Activated T-helper 1 cell treated with anti-CD3 and anti-CD28 coated beads, Interleukin-12 subunit alpha, Interleukin-12 subunit beta, Interleukin-2, Interleukin-4 antibody, amounts not matched to agents 30 ng/mL and 10 ng/mL and 1 ng/mL, durations not matched to agents 14 hours and 24 hours and 36 hours (primary cell): ENCODE measurements at places on chromosomes 1 and 21. TPM values are rescaled to one million over a fixed set of nuclear protein-coding genes. Genes with fewer than 3 reads are reported as not detected.

DNA sequence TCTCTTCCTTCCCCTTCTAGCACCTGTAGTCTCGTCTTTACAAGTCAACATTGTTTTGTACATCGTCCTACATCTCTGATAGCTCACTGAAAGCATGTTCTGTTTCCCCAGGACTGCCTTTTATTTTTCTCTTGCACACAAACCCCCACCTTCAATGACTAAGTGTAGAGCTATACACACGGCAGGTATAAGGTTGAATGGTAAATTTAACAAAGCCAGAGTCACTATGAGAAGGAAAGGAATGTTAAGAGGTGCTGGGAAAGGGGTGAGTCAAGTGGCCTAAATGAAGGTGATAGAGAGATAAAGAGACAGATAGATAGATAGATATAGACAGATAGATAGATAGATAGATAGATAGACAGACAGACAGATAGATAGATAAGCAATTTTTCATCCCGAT is 134.3 kb upstream of the ATP1B1 start:
- DNase-seq: no peak

DNA sequence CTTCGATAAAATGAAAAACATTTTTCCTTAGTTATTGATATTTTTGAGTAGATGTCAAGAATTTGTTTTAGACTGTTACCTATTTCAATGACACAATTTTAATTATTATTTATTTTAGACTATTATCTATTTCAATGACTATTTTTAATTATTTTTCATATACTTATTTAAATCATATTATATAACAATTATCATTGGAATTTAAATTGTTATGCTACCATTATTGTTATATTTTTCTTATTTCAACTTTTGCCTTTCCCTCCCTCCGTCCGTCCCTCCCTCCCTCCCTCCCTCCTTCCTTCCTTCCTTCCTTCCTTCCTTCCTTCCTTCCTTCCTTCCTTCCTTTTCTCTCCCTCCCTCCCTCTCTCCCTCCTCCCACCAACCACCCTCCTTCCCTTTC is 229.3 kb downstream of the GRIK1 start:
- DNase-seq: no peak

- no peak for DNase-seq
These were observed 8.7 kb downstream of the GNAT2 start for GRCh38 chr1:109610609-109611307.

Gene GJA8
- total RNA-seq: not detected in 2 replicates
